ENCODE measurements at places on chromosomes 4 and X.

DNA sequence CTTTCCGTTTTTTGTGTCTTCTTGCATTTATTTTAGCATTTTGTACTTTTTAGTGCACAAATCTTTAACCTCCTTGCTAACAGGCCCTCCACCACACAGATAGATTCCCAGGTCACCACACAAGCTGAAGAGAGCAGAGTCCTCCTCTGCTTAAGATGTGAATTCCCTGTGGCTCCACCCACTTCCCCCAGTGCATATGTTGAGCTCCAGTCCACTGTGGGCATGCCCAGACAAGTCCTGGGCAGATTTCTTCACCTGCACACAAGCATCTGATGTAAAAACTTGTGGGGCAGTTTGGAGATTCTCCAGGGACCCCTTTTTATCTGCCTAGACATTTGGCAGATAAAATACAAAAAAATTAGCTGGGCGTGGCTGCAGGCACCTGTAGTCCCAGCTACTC is 19.8 kb upstream of the PASD1 start:
- DNase-seq: no peak

DNA sequence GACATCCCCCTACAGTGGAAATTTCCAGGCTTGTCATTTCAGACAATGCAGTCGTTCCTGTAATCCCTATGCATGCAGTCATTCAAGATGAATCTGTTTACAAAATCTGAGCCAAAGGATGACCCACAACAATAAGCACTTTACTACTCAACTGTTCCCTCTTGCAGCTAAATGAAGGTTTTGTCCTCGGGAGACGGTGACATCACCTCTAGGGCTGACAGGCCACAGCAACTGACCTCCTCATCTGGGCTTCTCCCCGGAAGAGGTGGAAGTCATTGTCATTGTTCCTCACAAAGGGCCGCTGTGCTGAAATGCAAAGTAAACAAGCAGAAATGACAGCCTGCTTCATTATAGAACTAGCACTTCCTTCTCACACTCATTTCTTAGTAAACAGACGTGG is 29.2 kb downstream of the CLRN2 start:
- no peak for DNase-seq

- DNase-seq: no peak
These were observed 35.5 kb downstream of the CFAP299 start for GRCh38 chr4:80371046-80371445.

DNA sequence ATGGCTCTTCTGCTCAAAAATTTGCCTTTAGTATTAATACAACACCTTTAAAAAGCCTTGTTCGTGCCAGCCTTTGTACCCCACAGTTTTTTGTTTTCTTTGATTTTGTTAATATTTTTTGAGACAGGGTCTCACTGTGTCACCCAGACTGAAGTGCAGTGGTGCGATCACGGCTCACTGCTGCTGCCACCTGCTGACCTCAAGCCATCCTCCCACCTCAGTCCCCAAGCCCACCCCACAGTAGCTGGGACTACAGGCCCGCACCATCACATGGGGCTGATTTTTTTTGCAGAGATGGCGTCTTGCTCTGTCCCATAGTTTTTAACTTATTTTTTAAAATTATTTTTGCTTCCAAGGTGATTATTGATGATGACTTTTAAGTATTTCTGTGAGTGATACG is 134.0 kb downstream of the HTR2C start:
- DNase-seq: no peak

DNA sequence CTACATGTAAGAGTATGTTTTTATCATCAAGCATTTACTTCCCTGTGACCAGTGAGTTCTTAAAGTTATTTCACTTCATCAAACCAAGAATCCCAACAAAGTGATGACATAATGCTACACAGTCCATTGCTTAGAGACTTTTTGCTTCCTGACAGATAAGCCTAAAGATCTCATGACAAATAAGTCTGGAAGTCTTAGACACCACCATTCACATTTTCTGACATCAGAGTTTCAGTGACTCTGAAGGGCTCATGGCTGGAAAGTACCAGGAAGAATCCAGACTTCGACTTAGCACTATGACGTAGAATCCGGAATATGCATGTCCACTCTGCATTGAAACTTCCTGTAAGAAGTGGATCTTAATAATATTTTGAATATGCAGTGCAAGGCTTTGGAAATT is 53.7 kb downstream of the CLDN22 start:
- no peak for DNase-seq

GRCh38 chrX:17053502-17053901 is 107.0 kb downstream of the REPS2 start:
- DNase-seq: no peak

DNA sequence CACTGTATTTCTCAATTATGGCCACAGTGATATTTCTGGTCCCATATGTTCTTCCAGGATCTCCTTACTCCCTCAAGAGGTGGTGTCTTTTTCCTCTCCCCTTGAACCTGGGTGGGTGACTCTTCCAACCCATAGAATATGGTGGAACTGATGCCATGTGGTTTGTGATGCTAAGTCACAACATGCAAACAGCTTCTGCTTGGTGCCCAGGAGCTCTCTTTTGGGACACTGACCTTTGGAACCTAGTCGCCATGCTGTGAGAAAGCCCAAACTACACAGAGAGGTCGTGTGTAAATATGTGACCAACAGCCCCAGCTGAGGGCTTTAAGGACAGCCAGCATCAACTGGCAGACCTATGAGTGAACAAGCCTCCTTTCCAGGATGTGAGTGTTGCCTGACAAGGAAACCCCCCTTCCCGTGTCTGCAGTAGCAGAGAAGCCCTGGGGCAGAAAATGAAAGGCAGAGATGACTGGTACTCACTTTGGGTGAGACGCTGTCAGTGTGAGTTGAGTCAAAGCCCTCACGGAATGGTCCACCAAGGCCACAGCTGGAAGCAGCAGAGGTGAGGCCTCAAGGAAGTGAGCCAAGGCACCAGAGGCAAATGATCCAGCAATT is 223.4 kb downstream of the BCOR start:
- no peak for DNase-seq

DNA sequence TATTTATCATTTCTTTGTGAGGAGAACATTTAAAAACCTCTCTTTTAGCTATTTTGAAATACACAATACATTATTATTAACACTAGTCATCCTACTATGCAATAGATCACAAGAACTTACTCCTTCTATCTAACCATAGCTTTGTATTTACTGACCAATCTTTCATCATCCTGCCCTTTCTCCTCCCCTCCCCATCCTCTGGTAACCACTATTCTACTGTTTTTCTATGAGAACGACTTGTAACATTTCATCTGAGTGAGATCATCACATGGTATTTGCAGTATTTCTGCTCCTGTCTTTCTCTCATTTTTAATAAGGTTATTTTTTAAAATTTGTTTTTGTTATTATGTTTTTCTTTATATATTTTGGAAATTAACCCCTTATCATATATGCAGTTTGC is 331.8 kb downstream of the TEX13C start:
- no peak for DNase-seq

GRCh38 chr4:955161-955921 is 18.0 kb downstream of the DGKQ start:
- DNase-seq: no peak

- no peak for DNase-seq
These were observed 20.5 kb downstream of the HADH start for GRCh38 chr4:108010167-108010566.

DNA sequence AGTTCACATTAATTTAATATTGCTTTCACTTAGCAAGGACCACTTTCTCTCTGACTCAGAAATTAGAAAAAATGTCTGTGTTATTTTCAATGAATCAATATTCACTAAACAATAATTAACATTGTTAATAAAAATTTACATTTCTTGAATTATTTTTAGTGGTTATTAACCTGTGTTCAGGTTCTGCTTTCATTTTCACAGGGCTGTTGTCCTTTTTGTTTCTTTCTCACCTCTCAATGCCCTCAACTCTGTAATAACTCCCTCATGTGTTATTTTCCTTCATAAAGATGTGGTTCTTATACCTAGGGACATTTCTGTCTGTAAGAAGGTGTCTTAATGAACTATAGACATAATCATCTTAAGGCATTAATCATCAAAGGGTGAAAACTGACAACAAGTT is 43.1 kb upstream of the PRR27 start:
- DNase-seq: no peak

DNA sequence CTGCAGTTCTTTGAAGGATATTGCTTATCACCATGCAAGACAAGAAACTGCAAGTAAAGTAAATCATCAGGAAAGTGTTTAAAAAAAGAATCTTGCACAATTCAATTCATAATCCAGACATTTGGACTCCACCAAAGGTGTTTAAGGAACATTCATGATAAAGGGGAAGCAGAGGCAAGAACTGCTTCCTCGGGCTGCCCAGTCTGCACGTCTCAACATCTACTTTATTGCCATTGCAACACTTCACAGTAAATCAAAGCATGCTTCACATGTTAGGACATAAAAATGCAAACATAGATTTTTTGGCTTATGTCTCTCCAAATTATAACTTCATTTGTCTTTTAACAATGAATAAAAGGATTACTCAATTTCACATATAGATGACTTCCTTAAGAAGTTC is 42.5 kb downstream of the MID1 start:
- DNase-seq: no peak

- DNase-seq: no peak
These were observed 142.5 kb downstream of the CXXC4 start for GRCh38 chr4:104352211-104352610.

GRCh38 chr4:1329408-1330371 is 17.3 kb upstream of the UVSSA start:
- DNase-seq: no peak

GRCh38 chr4:121875652-121876051 is 5.4 kb upstream of the BBS7 start:
- DNase-seq: no peak

- no peak for DNase-seq
These were observed 18.8 kb upstream of the CYP4V2 start for GRCh38 chr4:186172546-186172945.

DNA sequence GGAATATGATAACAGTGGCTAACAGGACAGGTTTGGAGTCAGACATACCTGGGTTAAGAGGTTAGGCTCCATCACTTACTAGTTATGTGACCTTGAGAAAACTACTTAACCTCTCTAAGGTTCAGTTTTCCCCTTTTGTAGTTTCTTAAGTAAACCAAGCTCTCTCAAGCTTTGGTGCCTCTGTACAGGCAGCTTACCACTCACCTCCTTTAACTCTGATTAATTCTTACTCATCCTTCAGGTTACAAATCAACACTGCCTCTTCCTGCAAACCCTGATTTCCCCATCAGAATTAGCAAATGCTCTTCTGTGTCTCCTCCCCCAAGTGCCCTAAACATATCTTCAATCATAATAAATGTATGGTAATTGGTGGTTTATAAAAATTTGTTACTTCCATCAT is 3.5 kb upstream of the SERTM2 start:
- no peak for DNase-seq

- no peak for DNase-seq
These were observed 15.0 kb downstream of the CFAP99 start for GRCh38 chr4:2433609-2434350.

GRCh38 chrX:37746218-37746941 is 33.5 kb upstream of the CYBB start:
- no peak for DNase-seq

DNA sequence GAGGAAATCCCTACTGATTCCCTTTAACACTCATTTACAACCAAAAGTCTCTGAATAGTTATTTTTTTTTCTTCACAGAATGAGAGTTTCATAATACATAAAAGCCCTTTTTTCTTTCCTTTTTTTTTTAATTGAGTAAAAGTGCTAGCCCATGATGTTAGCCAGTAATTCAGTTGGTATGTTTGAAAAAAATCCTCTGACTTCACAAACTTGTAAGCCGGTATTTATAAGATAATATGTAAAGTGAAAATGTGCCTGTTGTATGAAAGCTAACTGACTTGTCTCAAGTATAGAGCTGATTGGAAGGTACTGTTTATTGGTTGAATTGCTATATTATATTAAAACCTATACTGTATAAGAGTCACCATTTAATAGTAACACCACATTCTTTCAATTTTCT is 70.2 kb upstream of the NEIL3 start:
- no peak for DNase-seq

DNA sequence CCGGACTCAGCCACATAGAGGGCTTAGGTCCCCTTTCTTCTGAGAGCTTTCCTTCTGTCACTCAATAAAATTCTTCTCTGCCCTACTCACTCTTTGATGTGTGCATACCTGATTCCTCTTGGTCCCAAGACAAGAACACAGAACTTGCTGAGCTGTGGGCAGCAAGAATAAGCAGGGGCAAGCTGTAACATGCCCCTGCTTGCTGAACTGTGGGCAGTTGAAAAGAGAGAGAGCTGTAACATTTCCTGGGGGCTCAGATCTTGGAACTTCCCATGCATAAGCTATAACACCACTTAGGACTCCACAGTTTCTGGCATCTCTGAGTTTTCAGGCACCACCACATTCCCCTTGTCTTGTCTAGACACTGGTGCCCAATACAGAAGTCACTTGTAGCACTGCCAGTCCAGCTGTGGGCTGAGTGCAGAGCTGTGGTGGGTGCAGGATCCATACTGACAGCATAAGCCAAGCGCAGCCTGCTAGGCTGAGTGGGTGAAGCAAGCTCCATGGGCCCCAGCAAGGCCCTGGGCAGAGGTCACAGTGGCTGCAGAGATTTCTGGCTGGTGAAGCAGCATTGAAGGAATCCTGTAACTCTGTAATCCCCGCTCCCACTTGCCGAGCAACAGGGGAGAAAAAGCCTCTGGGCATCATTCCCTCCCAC is 241.2 kb downstream of the PCDH10 start:
- no peak for DNase-seq

GRCh38 chrX:585115-585808 is 45.3 kb upstream of the SHOX start:
- DNase-seq: no peak

DNA sequence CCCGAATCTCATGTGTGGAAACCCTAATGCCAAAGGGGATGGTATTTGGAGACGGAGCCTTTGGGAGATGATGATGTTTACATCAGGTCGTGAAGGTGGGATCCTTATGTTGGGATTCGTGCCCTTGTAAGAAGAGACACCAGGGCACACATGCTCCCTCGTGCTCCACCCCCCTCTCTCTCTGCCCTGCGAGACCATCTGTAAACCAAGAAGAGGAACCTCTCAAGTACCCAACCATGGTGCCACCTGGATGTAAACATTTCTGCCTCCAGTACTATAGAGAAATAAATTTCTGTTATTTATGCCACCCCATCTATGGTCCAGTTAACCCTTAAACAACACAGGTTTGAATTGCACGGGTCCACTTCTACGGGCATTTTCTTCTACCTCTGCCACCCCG is 179.4 kb downstream of the DHRSX start:
- DNase-seq: no peak

GRCh38 chrX:23509256-23509655 is 158.0 kb upstream of the PRDX4 start:
- no peak for DNase-seq

- DNase-seq: no peak
These were observed 8.5 kb downstream of the RAPGEF2 start for GRCh38 chr4:159111416-159111815.

GRCh38 chr4:35739308-35739707 is 505.0 kb downstream of the ARAP2 start:
- DNase-seq: no peak

DNA sequence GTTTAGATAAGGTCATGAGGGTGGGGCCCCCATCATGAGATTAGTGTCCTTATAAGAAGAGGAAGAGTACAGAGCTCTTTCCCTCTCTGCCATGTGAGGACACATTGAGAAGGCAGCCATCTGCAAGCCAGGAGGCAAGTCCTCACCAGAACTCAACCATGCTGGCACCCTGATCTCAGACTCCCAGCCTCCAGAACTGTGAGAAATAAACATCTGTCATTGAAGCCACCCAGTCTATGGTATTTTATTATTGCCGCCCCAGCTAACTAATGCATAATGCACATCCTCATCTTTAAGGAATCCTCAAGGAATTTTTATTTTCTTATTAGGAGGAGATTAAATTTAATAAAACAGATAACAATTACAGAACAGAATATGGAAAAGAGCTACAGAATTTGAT is 16.7 kb upstream of the EXOSC9 start:
- no peak for DNase-seq
